NCI-H2107 (cell line): ENCODE measurements at places on chromosomes 2 and 18.

DNA sequence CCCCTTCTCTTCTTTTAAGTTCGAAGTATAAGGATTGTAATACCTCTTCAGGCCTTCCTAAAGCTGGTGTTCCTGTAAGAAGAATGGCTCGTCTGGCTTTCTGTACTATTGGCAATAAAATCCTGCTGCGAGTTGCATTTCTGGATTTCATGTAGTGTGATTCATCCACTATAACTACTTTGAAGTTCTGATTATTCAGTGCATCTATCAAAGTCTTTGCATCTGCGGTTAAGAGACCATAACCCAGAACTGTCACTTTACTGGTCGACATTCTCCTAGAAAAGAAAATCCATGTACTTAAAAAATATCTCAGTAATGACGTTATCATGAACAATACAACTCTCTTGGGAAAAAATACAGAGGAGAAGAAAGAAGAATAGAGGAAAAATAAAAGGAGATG, 181.1 kb downstream of the ZRANB3 start:
- DNase-seq, result no peak

DNA sequence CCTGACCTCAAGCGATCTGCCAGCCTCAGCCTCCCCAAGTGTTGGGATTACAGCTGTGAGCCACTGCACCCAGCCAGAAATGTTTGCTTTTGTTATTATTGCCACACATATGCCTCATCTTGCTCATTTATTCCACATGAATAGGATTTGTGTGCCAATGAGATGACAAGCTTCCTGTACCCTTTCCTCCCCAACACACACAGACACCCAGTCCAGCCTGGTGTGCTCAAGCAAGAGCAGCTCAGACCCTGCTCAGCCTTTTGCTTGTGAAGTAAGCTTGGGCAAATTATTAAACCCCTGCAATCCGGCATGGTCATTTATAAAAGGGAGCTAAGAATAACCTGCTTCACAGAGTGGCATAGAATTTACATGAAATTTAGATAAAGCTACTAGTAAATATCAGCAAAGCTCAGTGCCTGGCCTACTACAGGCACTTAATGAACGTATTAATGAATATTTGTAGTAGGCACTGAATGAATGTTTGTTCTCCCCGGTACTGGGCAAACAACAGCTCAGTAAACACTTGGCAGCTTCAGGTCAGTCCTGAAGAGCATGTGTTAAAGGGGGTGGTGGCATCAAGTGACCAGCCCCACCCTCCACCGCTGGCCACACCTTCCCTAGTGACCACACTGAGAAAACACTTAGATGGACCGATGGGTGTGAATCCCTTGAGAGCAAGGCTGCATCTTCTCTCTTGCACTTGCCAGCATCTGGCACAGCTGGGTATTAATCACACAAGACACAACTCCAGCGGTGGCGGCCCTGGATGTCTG, 280.2 kb downstream of the SRBD1 start:
- no peak for DNase-seq

GRCh38 chr18:53864770-53865169, 359.7 kb downstream of the MBD2 start:
- no peak for DNase-seq

DNA sequence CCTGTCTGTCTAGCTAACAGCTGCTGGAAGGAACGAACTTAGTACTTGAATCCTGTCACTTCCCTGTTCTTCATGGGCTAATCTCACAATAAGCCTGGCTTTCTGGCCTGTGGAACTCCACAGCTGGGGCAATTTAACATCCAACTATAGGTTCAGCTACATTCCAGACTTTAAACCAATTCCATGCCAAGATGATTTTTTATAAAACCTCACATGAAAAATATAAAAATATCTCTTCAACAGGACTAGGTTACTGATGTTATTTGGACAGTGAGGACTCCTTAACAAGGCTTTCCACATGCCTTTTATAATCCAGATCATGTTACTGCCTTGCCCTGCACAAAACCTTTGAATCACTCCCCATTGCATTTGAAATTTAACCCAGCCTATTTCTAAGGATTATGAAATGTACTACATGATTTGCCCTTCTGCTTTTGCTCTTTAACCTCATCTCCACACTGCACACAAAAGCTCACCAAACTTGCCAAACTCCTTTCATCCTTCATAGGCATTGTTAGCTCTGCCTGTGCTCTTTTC, 863.2 kb upstream of the CHAC2 start:
- no peak for DNase-seq

DNA sequence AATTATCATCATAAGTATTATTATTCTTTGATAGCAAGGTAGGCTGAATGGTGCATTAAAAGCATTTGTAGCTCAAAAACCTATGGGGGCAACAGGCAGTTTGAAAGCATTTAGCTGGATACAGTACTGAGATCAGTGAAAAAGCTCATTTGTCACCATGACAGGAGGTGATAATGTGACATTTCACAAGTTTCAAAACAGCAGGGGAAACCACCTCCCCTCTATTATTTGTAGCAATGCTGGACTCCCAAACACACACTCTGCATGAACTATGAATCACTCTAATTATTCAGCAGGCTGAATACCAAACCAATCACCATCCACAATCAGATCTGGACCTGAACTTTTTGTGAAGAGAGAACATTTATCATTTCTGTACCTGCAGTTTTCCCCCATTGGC, 63.4 kb downstream of the MYO5B start:
- DNase-seq, result no peak

DNA sequence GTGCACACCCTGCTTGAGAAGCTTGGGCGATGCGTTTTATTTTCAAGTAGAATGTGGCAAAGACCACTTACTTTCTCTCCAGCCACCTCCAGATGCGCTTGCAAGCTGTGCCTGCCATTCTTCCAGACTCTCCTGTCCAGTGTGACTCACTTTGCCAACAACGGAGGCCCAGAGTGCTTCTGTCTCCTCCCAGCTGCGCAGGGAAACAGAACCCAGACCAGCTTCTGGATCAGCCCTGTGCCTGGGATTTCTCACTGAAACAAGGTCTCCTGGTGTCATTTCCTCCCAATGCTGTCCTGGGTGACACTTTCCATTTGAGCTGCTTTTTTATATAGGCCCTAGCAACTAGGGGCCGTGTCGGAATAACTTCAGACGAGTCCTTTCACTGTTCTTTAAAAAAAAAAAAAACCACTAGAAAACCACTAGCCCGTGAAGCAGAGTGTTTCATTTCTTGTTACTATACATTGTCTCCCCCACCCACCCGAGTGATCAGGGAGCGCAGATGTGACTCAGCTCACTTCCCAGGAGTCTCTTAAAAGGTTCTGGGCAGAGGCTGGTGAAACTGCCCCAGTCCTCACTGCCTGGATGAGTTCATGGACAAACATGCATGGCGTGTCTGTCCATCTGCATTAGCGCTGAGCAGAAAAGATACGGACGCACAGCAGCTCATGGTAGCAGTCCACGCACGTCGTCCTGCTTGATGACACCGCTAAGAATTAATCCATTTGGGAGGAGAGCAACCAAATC, 25.3 kb upstream of the RPL31 start:
- no peak for DNase-seq

- DNase-seq, result no peak
Observed at GRCh38 chr2:148814860-148815419, 60.1 kb upstream of the KIF5C start.

GRCh38 chr2:96737831-96738230, 2.0 kb downstream of the LMAN2L start:
- DNase-seq, result no peak

DNA sequence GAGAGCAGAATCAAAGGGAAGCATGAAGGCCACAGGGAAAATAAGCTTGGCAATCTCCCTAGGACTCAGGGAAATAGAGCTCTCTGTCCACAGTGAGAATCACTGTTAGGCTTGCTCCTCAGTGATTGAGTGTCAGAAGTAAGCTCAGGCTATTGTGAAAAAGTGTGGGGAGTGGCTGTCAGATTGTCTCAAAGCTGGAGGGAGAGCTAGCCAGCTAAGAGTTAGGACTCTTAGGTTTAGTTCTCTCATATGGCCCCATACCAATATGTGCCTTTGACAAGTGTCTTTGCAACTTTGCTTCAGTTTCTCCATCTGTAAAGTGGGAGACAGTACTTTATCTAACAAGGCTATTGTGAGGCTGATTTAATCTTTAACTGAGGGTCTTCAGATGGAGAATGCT, 17.2 kb downstream of the EIF4E2 start:
- no peak for DNase-seq

DNA sequence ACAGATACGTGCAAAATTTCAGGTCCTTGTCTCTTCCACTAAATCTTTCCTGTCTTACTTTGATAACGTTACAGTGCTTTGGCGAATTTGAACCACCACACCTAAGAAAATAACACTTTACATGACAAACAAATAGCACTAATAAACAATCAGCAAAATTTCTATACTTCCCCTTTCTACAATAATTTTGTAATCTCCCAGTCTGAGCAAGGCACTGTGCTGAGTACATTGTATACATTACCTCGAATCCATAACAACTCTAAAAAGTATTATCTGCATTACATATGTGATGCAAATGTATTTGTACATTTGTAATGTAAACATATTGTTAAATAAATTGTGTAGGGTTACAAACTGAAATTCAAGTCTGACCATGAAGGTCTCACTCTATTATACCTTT, 49.9 kb downstream of the RTN4 start:
- no peak for DNase-seq

- DNase-seq, result no peak
Observed at GRCh38 chr18:111306-112014, 46.9 kb upstream of the USP14 start.

DNA sequence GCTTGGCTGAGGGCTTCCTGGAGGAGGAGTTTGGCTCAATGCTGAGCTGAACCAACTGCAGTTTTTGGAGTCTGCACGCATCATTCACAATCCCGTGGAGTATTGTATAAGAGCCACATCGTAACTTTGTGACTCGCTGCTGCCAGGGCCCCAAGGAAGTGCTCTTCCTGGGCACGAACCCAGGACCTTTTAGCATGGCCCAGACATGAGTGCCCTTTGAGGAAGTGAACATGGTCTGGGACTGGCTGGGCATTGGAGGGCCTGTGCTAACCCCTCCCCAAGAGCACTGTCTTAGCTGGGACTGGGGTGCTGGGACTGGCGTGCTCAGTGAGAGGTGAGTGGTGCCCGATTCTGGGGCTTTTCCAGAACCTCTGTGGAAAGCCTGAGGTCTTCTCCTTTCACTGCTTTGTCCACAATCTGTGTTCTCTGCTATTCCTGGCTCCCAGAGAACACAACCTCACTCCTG, 88.6 kb downstream of the LIPG start:
- DNase-seq, result no peak

GRCh38 chr2:171318463-171318934, 115.3 kb downstream of the METTL8 start:
- no peak for DNase-seq

- no peak for DNase-seq
Observed at GRCh38 chr2:8545695-8546611, 135.9 kb upstream of the ID2 start.

DNA sequence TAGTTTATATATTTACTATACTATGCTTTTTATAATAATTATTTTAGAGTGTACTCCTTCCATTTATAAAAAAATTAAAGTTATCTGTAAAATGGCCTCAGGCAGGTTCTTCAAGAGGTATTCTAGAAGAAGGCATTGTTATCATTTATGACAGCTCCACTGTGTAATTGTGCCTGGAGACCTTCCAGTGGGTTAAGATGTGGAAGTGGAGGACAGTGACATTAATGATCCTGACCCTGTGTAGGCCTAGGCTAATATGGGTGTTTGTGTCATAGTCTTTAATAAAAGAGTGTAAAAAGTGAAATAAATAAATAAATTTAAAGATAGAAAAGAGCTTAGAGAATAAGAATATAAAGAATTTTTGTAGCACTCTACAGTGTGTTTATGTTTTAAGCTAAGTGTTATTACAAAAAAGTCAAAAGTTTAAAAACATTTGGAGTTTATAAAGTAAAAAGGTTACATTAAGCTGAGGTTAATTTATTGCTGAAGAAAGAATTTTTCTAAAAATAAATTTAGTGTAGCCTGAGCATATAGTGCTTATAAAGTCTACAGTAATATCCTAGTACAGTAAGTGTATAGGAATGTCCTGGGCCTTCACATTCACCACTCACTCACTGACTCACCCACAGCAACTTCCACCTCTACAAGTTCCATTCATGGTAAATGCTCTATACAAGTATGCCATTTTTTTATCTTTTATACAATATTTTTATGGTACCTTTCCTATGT, 190.0 kb upstream of the SESTD1 start:
- no peak for DNase-seq

GRCh38 chr2:65504814-65505697, 72.7 kb upstream of the SPRED2 start:
- DNase-seq, result no peak

DNA sequence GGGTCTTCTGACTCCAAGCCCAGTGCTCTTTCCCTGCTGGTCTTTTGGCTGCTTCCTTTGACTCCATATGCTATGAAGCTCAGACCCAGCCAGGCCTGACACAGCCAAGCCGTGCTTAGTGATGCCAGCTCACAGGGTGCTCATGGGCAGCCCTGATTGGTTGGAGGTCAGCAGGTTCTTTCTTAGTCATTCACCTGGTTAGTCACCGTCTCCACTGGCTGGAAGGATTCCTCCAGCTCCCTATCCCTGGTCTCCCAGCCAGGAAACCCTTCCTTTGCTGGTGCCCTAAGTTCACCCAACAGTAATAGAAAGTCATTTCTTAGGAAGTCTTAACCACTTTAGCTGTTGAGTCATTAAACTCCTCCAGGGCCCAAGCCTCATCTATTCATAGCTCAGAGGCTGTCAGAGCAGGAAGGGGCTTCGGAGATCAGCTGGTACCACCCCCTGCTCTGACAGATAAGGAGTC, 3.9 kb downstream of the KCNK3 start:
- DNase-seq, result no peak

- DNase-seq, result no peak
Observed at GRCh38 chr2:99489063-99489760, 605 bp downstream of the REV1 start.

GRCh38 chr2:113992090-113992489, 102.2 kb downstream of the ACTR3 start:
- DNase-seq, result no peak

DNA sequence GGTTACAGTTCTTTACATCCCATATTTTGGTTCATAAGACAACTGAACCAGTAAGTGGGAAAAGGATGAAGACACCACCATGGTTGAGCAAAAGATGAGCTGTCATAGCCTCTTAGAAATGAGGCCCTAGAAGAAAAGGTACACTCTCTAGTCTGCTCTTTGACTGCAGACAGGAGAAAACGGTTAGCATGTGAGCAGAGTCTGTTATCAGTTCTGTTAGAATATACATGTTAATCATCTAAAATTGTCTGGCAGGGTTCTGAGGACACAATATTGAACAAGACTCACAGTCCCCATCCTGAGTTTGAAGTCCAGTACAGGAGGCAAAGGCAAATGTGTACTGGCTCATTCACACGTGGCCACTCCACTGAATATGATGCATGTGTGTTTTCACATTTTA, 78.1 kb downstream of the MBOAT2 start:
- DNase-seq, result no peak
